AG10803 (cell line): ENCODE measurements at places on chromosomes 5 and 9.

DNA sequence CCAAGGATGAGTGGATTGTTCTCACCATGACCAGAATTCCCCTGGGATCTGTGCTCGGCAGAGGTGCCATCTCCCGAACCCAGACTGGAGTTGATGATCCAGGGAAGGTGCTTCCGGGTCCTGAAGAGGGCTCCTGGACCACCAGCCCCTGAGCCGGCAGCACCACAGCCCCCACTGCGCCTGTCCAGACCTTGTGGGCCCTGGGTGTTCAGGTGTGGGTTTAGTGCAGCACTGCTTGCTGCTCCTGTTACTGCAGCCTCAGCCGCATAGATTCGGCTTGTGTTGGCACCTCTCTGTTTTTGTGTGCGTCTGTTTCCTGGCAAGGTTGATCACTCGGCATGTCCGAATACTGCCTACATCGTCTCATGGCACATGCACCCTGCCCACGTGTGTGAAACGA, 16.3 kb upstream of the NPM1 start:
- no peak for DNase-seq

DNA sequence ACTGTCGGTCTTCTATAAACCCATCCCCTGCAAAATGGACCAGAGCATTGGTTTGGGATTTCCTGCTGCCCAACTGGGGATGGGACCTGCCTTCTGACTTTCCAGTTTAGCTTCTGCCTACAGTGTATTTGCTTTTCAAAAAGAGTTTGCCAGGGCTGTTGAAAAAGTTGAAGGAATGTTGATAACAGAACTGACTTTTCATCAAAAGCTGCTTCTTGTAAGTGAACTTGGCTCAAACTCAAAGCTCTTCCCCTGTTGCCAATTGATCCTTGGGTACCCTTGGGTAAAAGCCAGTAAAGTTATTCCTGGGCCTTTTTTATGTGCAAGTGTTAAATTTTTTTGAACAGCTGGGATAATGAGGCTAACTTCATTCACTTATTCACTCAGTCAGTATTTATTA, 142.9 kb upstream of the SLC30A5 start:
- no peak for DNase-seq

GRCh38 chr5:27830546-27830945, 792.2 kb upstream of the CDH9 start:
- peak; percentile 1 for DNase-seq

DNA sequence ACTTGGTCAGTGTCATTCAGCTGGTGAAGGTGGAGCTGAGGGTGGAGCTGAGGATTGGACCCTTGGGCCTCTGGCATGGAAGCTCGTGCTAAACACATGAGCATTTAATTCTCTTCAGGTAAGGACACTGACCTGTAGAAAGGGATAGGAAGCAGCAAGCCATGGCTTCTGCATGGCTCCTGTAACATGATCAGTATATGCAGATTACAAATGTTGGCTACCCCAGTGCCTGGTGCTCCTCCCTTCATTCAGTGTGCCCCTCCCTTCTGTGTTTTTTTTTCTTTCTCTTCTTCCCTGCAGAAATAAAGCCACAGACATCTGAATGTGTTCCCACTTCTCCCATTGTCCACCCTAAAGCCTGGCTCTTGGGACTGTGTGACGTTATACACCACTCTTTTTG, 52.9 kb downstream of the ARHGAP26 start:
- DNase-seq, result no peak

DNA sequence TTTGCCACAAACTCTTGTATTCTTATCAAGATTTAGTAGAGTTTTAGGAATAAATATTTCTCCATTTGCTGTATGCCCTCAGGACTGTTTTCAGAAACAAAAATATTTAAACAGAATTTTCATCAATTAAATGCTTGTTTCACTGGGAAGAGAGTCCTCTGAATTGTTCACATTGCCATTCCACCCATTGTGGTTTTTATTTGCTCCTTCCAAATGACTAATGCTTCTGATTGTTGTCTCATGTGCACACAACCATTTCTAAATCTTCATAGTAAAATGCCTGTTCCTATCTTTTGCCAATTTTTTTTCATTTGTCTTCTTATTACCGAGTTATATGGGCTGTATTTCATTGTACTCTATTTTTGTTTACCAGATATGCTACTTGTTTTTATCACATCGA, 10.6 kb downstream of the MARCOL start:
- no peak for DNase-seq
